GM12891 (cell line): ENCODE measurements at places on chromosomes 7 and 10.

DNA sequence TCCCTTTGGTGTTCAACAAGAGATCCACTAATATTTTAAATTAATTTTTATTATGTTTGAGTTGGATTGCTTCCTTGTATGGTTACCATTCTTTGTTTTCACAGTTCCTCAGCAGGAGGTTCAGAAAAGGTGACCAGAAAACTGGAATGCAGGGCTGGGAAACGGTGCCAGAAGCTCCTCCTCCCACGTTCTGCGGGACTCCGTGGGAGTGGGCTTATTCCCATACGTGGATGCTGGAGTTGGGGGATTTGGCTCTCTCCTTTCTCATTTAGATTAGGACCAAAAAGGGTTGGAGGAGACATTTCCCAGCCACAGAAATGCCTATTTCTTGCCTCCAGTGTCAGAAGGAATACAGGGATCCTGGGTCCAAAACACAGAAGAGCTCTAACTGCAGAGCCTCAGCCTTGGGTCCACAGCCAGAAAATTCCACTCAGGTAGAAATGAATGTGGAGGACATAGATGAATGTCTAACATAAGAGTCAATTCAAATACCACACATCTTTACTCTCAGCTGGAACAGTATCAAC, 56.0 kb downstream of the SORBS1 start:
- no peak for DNase-seq

GRCh38 chr7:141558544-141559183, 7.5 kb downstream of the AGK start:
- no peak for DNase-seq

- DNase-seq = no peak
These were observed 11.9 kb upstream of the SFR1 start for GRCh38 chr10:104109908-104110662.

DNA sequence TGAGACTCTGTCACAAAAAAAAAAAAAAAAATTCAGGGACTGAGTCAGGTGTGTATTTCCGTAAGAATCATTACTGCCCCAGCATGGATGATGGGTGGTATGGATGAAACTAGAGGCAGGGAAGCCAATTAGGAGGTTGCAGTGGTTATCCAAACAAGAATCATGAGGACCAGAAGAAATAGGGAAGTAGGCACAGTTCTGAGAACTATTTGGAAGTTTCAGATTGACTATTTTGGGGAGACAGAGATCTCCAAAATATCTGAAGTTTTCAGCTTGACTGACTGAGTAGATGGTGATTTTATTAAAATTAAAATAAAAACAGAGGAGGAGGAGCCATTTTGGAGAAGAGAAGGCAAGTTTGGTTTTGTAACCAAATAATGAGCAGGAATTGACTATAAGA, 119.4 kb upstream of the NRBF2 start:
- no peak for DNase-seq

DNA sequence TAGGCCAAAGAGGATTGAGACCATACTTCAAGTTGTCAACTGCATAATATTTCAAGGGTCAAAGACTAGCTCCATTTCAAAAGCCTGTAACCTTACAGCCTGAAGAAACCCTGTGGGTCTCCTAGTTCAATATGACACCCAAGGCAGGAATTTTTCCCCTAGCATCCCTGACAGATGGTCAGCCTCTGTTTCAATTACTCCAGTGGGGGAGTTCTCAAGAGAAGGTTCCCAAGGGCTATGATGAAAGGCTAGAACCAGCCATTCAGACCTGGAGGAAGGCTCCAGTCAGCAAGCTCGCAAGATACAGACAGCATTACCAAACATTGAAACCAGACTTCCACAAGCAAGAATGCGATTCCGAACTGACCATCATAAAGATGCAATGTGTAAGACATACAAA, 1.6 kb downstream of the HTR7 start:
- DNase-seq = no peak

- DNase-seq = no peak
These were observed 201.9 kb downstream of the BMPER start for GRCh38 chr7:34107276-34107675.

DNA sequence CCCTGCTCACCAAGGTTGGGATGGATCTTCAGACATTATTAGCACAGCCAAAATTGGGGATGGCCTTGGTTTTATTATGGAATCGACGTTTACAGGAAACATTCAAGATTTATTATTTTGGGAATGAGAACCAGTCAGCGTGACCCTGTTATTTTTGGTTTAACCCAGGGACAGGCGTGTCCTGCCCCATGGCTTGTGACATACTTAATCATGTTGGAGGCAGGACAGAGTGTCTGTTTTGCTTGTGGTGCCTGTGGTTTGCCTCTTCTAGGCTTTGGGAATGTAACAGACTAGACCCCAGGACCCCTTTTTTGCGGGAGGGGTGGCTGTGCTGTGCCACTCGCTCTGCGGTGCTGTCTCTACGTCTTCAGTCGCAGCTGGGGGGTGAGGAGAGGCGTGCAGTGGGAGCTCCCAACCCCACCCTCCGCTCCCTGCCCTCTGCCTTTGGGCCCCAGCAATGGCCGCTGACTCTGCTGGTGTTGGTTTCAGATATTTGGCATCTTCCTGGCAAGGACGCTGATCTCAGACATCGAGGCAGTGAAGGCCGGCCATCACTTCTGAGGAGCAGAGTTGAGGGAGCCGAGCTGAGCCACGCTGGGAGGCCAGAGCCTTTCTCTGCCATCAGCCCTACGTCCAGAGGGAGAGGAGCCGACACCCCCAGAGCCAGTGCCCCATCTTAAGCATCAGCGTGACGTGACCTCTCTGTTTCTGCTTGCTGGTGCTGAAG, 20.1 kb upstream of the SH2D4B start:
- DNase-seq = no peak

DNA sequence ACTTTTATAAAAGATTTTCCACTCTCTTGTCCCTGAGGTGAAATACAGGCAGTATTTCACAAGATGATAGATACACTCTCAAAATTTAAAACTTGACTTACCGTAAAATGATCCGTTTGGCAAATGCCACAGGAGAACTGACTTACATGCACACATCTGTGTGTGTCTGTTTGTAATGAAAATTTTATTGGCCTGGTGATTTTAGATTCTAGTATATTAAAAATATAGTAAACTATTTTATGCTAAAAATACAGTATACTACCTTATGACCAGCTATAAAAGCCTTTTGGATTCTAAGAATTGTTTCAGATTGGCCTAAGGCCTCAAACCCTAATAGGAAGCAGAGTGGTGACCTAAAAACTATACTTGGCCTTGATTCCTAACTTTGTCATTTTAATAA, 362.7 kb downstream of the IPMK start:
- DNase-seq = no peak

- DNase-seq = no peak
These were observed 18.3 kb upstream of the RHEB start for GRCh38 chr7:151537818-151538561.

DNA sequence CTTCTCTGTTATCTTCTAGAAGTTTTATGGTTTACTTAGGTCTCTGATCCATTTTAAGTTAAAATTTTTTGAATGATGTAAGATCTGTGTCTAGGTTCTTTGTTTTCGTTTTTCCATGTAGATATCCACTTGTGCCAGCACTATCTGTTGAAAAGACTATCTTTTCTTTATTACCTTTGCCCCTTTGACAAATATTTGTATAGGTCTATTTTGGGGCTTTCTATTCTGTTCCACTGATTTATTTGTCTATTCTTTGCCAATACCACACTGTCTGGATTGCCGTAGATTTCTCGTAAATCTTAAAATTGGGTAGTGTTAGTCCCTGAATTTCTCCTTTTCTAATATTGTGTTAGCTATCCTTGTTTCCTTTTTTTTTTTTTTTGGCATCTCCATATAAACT, 71.4 kb upstream of the PDSS1 start:
- DNase-seq = no peak

DNA sequence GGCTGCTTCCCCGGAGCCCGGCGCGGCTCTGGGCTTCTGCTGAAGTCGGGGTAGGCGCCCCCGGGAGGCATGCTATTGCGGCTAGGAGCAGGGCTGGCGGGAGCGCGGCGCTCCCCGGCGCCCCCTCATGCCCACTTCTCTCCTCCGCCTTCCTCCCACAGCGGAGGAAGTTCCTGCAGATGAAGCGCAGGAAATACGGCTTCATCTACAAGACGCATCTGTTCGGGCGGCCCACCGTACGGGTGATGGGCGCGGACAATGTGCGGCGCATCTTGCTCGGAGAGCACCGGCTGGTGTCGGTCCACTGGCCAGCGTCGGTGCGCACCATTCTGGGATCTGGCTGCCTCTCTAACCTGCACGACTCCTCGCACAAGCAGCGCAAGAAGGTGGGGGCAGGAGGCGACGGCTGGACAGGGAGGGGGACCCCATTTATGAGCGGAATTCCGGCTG, 479 bp downstream of the CYP26A1 start:
- peak; percentile 34 for DNase-seq
